ENCODE measurements at places on chromosomes 7 and 10.

- no peak for DNase-seq
Measured at GRCh38 chr10:123464430-123465323, 201.5 kb upstream of the GPR26 start.

DNA sequence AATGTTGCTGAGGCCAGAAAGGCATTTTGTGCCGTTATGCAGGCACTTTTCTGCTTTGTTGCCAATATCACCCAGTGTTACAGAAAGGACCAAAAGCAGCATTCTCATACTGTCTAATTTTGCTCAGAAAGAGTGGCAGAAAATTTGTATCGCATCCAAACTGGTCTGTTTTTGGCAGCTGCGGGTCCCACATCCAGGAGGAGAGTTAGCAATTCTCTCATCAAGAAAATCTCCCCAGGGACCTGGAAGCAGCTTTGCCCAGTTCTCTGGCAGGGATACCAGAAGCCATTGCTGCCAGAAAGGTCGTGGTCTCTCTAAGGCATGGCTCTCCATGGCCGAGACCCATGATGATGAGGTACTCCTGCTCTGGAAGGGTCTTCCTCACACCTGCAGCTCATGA is 489.2 kb upstream of the ZMIZ1 start:
- no peak for DNase-seq

GRCh38 chr10:6044060-6044459 is 18.1 kb downstream of the IL2RA start:
- DNase-seq = no peak

- DNase-seq = peak; percentile 61
Measured at GRCh38 chr7:67470256-67470751, 473.7 kb downstream of the TYW1 start.

DNA sequence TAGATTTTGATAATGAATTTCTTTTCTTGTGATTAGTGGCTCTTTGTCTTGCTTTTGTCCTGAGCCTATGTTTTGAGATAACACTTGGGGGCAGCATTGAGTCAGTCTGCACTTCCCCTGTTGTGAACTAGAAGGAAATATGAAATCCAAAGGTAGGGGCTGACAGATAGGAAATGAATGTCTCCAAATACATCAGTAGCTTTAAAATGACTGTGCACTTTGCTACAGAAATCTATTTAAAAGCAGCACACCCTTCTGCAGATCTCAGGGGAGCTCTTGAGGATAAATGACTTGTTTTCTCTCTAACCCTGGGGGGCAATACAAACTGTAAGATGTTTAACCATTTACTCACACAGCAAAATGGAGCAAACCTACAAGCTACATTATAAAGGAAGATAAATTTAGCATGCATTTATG is 176.0 kb upstream of the MYO3A start:
- DNase-seq = no peak

GRCh38 chr10:22621726-22622125 is 92.7 kb downstream of the PIP4K2A start:
- no peak for DNase-seq
